ENCODE measurements at places on chromosomes 12 and 14. TPM values are rescaled to one million over a fixed set of nuclear protein-coding genes. Genes with fewer than 3 reads are reported as not detected.

- DNase-seq = no peak
These were observed 11.3 kb downstream of the R3HDM2 start for GRCh38 chr12:57419495-57419894.

GRCh38 chr12:87427770-87428169 is 601.4 kb downstream of the C12orf50 start:
- no peak for DNase-seq

GRCh38 chr12:107522692-107523477 is 162.7 kb upstream of the PWP1 start:
- DNase-seq = no peak

The XRCC3 gene
- 12.8 TPM for total RNA-seq

The LRR1 gene
- 11.7 TPM for total RNA-seq

DNA sequence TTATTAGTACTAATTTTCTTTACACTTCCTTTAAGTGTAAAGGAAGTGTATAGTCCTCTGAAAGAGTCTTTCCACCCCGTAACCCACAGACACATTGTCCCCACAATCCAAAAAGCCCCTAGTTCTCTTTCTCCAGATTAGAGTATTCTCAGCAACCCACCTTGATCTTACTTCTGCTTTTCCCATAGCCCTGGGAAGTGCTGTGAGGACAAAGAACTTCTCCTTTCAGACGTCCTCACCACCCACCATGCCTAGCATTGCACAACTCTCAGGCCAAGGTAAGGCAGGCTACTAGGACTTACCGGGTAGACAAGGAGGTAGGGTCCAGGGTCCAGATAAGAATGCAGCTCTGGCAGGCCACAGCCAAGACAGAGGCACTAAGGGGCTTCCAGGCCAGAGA is 7.4 kb downstream of the AAAS start:
- no peak for DNase-seq

The FOXN4 gene
- not detected for total RNA-seq

- no peak for DNase-seq
These were observed 924.3 kb downstream of the BCL11B start for GRCh38 chr14:98347686-98348085.

- DNase-seq = no peak
These were observed 1.3 kb upstream of the ARHGEF25 start for GRCh38 chr12:57609781-57610553.

GRCh38 chr14:91482263-91483013 is 27.7 kb downstream of the PPP4R3A start:
- no peak for DNase-seq

- peak; percentile 58 for DNase-seq
These were observed at the start of gene ISM2 for GRCh38 chr14:77498120-77498979. ISM2 (minus strand) TSS chr14:77498816; CDS start chr14:77498793, 23 bp downstream.

GRCh38 chr14:101734246-101734847 is 27.2 kb upstream of the PPP2R5C start:
- DNase-seq = no peak

Data from natural killer cell (primary cell).